ENCODE measurements at places on chromosomes 13 and 19.

DNA sequence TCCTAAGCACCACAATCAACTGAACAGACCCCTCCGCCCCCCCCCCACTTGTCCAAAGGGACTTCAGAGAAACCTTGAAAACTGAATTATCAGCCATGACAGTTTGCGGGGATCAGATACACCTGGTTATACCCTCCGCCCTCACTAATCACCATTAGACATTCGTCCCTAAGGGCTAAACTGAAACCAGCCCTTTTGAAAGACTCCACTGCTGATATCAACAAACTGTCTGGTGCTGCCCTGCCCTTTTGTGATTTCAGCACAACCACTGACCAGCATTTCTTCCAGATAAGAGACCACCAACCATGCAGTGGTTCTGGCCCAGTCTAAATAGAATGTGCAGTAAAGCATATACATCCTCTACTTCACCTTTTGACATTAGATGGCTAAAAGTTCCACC is 1422.9 kb downstream of the EFNB2 start:
- no peak for DNase-seq

DNA sequence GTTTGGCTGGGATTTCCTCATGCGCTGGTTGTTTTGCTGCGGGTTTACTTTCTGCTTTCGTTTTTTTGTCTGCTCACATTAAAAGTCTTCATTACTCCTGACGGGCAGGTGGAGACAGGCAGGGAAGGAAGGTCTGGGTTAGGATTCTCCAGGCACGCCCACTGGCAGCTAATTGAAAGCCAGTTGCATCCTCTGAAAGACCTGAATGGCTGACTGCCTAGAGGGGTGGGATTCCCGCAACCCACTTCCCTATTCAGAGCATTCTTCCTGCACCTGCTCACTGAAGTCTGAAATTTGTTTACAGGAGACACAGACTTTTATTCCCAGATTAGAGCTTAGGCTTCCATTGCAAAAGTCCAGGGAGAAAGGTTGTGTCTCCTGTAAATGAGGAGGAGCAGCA is 172.0 kb downstream of the UQCRFS1 start:
- DNase-seq: no peak

- DNase-seq: no peak
These were observed 26.4 kb downstream of the RCBTB1 start for GRCh38 chr13:49559006-49559405.

GRCh38 chr19:44570984-44571684 is 41.7 kb upstream of the CEACAM20 start:
- peak; percentile 92 for DNase-seq

GRCh38 chr13:113883314-113883811 is 19.5 kb upstream of the GAS6 start:
- DNase-seq: no peak

DNA sequence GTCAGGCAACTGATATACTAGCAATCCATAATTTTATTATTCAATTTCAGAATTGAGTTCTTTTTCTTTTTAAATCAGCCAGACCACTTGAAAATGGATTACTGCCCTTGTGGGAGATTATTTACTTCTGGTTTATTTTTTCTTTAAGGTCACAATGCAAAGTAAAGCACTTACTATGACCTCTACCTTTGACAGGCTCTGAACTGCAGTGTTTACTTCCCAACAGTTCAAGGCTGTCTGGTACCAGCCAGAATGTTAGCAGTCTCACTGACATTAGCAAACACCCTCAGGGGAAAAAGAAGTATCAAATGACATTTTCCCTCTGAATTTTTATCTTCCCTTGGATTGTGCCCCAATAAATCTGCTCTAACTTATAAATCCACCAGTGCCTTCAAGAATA is 57.5 kb downstream of the RAP2A start:
- DNase-seq: no peak

- DNase-seq: no peak
These were observed 2.4 kb upstream of the PRR12 start for GRCh38 chr19:49588365-49589122.

- DNase-seq: no peak
These were observed 608.3 kb downstream of the PCDH17 start for GRCh38 chr13:58239774-58240268.

- DNase-seq: no peak
These were observed 1.6 kb upstream of the TIMM13 start for GRCh38 chr19:2428756-2429711.

DNA sequence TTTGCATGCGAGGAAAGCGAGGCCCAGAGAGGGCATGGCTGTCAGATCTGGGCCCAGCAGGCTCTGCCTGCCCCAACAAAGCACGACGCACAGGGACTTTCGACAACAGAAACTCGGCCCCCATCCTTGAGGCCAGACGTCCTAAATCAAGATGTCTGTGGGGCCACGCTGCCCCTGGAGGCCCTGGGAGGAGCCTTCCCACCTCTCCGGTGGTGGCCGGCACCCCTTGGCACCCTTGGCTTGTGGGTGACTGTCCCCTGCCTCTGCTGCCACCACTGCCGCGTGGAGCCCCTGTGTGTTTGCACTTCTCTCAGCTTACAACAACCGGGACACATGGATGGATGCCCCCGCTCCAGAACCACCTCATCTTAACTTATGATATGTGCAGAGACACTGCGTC is 4.4 kb downstream of the WDR18 start:
- no peak for DNase-seq

DNA sequence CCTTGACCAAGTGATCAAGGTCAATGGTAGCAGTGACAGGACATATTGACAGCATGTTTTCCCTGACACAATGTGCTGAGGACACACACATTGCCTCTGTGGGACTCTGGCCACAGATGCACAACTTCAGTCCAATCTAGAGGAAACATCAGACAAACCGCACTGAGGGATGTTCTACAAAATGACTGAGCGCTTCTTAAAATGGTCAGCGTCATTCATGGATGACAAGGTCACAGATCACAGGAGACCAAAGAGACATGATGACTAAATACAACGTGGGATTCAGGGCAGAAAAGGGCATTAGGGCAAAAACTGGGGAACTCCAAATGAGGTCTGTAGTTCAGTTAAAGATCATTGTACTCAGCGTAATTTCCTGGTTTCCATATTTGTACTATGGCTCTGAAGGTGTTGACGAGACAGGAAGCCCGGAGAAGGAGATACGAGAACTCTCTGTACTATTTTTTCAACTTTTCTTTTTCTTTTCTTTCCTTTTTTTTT is 20.6 kb downstream of the PBX4 start:
- peak; percentile 85 for DNase-seq

DNA sequence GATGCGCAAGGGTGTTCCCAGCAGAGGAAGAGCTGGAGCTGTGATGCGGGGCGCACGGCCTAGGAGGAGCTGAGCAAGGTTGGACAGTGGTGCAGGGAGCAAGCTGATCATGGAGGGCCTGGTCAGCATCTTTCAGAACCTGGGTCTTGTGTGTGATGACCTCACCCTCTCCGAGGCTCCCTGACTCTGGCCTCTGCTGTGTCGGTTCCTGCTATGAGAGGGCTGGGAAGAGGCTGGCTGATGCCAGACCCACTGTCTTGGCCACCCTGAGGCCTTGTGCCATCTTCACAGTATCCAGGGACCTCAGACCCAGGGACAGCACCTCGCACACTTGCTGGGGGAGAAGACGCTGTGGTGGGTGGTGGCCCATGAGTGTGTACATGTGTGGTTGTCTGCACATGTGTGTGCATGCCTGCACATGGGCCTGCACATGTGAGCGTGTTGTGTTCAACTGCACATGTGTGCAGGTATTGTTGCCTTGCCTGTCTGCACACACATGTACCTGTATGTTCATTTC is 16.5 kb upstream of the C13orf46 start:
- DNase-seq: no peak

GRCh38 chr19:7853770-7854128 is 20.4 kb downstream of the PRR36 start:
- no peak for DNase-seq

GRCh38 chr13:30696278-30697176 is 38.8 kb upstream of the ALOX5AP start:
- peak; percentile 75 for DNase-seq

- DNase-seq: no peak
These were observed 25.2 kb downstream of the DGKH start for GRCh38 chr13:42073683-42074082.
